ENCODE measurements at places on chromosomes 12 and 14. TPM values are rescaled to one million over a fixed set of nuclear protein-coding genes. Genes with fewer than 3 reads are reported as not detected.

GSC gene
- not detected for total RNA-seq

CAPS2 gene
- 4.4 TPM for total RNA-seq

PIWIL1 gene
- not detected for total RNA-seq

GUCY2C gene
- not detected for total RNA-seq

ADSS1 gene
- 2.4 TPM for total RNA-seq

INHBC gene
- not detected for total RNA-seq

DLGAP5 gene
- 0.82 TPM for total RNA-seq

DNA sequence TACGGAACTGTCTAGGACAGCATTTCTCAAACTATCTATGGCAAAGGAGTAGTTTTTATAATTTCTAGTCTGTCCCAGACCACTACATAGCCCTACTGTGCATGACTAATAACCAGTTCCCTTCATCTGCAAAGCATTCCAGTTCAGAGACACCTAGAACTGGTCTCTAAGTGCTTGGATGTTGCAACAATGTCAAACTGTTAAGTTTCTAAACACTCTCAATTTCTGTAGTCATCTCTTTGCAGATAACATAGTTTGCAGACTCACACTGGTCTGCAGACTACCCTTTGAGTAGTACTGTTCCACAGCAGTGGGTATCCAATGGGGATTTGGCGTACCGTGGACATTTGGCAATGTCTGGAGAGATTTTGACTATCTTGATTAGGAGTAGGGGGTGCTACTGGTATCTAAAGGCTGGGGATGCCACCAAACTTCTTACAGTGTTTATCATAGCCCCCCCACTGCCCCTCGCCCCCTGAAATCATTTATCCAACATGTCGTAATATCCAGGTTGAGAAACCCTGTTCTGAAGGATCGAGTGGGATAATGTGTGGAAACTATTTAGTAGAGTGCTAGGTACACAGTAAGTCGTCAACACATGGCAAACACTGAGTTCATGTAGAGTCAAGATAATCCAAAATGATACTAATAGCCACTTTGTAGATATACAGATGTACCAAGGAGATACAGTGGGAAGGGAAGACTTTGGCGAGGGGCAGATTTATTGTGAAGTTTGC lies 1.7 kb downstream of the C12orf76 start:
- peaks cover 27% of the 10 kb centered on the region for H3K4me1 ChIP-seq
- H3K36me3 ChIP-seq: peaks cover 1% of the 10 kb centered on the region
- H3K27me3 ChIP-seq: no peaks in the 10 kb centered on the region
- H3K4me3 ChIP-seq: no peak overlapping the region
- DNase-seq: no peak

GRCh38 chr12:1564067-1564466 lies 30.3 kb downstream of the FBXL14 start:
- no peaks in the 10 kb centered on the region for H3K27me3 ChIP-seq
- DNase-seq: no peak
- no peak overlapping the region for H3K27ac ChIP-seq

DNA sequence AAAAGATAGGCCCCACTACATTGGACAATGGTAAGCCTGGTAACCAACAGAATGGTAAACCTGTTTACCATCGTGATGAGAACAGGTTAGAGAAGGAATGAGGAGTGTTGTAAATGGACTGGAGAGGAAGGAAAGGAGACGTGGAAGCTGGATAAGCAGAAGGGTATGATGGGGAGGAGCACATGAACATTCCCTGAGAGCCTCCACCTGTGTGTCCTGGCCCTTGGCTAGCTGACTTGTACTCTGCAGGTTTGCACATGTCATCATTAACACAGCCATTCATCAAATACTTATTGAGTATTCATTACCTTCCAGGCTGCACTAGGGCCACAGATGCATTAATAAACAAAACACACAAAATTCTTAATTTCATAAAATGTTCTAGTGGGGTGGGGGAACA lies 4.3 kb upstream of the IL26 start:
- H3K36me3 ChIP-seq: no peaks in the 10 kb centered on the region
- no peak overlapping the region for H3K27ac ChIP-seq
- H3K27me3 ChIP-seq: no peaks in the 10 kb centered on the region
- H3K4me3 ChIP-seq: no peak overlapping the region

DNA sequence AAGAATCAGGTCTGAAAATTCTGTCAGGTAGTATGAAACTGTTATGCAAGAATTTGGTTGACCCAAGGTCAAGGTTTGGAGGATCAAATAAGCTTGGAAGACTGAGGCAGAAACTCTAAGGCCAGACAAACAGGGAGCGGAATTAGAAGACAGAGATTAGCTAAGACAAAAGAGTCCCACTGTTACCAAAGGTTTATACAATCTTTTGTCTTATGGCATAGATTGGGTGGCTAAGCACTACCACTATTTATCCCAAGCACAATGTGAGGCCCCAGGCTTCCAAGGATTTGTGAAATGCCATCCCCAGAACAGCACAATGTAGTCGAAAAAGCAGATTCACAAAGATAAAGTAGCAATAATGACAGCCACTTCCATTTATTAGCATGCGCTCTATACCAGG lies 311.2 kb downstream of the SEC23A start:
- H3K27me3 ChIP-seq: no peaks in the 10 kb centered on the region
- H3K27ac ChIP-seq: no peak overlapping the region
- DNase-seq: no peak

DNA sequence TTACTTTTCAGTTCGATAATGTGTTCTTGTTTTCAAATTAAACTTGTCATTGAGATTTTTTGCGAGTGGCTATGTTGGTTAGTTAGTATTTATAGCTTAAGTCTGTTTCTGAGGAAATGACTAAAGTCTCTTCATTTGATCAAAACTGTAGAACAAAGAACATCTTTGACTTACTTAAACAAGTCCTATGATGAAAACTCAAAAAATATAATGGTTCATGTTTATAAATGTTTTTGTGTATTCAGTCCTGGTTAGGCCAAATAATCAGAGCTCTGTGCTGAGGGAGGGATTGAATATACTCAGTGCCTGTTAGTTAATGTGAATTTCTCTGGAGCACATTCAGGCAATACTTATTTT lies 51.7 kb downstream of the PPFIBP1 start:
- no peak overlapping the region for H3K4me3 ChIP-seq
- DNase-seq: no peak
- H3K27ac ChIP-seq: no peak overlapping the region
- no peaks in the 10 kb centered on the region for H3K4me1 ChIP-seq
- no peaks in the 10 kb centered on the region for H3K36me3 ChIP-seq

- no peak overlapping the region for H3K4me3 ChIP-seq
- no peak overlapping the region for H3K27ac ChIP-seq
- no peak for DNase-seq
- no peaks in the 10 kb centered on the region for H3K36me3 ChIP-seq
- H3K4me1 ChIP-seq: no peaks in the 10 kb centered on the region
Observed at GRCh38 chr12:69430942-69431590, 39.1 kb upstream of the FRS2 start.

GRCh38 chr12:109723311-109723881 lies 9.8 kb downstream of the FAM222A start:
- no peak for DNase-seq
- H3K4me3 ChIP-seq: no peak overlapping the region
- H3K27ac ChIP-seq: no peak overlapping the region

- no peaks in the 10 kb centered on the region for H3K36me3 ChIP-seq
- H3K27ac ChIP-seq: no peak overlapping the region
- DNase-seq: no peak
- H3K4me1 ChIP-seq: no peaks in the 10 kb centered on the region
Observed at GRCh38 chr12:38775457-38775856, 129.9 kb downstream of the CPNE8 start.

GRCh38 chr14:39175445-39176262 lies 600 bp downstream of the PNN start:
- no peak for DNase-seq
- H3K4me1 ChIP-seq: peaks cover 25% of the 10 kb centered on the region
- H3K4me3 ChIP-seq: peak overlapping the region; percentile 94
- H3K27me3 ChIP-seq: no peaks in the 10 kb centered on the region

DNA sequence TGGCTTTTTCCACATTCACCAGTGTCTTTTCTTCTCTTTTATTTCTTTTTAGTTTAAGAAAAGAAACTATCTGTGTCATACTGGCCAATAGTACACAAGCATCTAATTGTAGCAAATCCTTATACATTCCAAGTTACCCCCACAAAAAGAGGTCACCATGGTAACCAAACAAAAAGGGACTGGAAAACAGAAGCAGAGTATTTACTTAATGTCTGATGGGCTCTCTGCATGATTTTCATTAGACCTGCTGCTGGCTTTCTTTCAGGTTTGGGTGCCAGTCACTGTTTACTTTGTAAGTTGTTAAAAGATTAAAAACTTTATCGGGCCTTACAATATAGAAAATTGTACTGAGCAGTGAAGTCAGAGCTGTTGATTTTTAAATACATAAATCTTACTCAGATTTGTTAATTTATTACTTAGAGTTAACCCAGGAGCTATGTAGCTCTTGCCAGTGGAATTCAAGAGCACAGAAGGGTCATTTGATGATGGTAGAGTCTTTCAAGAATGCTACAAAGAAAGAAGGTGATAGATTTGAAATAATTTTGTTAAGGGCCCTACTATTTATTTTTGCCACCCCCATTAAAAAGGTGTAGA lies 123.9 kb downstream of the BRMS1L start:
- no peaks in the 10 kb centered on the region for H3K36me3 ChIP-seq
- no peak for DNase-seq

GRCh38 chr12:64137117-64137516 lies 85.0 kb downstream of the KICS2 start:
- no peak for DNase-seq
- no peak overlapping the region for H3K4me3 ChIP-seq
- H3K27me3 ChIP-seq: no peaks in the 10 kb centered on the region
- no peaks in the 10 kb centered on the region for H3K4me1 ChIP-seq
- no peak overlapping the region for H3K27ac ChIP-seq

DNA sequence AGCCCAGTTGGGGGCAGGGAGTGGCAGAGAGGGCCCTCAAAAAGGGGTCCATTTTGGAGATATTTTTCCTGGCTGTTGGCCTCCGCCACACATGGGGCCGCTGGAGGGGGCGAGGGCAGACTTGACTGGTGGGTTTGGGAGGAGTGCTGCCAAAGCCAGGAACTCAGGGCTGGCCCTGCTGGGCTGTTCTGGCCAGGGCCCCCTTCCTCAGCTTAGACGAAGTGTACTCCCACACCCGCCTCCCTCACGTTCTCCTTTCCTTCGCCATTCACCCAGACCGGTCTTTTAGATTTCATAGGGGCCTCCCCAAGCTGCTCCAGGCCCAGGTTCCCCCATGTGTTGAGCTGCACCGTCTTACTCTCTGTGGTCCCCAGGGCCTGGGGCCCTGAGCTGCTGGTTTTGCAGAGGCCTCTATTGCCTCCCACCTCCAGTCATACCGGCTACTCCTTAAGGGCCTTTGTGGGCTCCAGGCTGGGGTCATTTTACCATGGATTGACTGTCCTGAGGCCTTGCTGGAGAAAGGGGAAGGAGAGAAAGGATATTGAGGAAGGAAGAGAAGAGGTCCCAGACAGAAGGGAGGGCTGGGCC lies 1.3 kb downstream of the KRT7 start:
- DNase-seq: no peak
- H3K27ac ChIP-seq: no peak overlapping the region
- peaks cover 66% of the 10 kb centered on the region for H3K27me3 ChIP-seq
- H3K4me1 ChIP-seq: no peaks in the 10 kb centered on the region
- H3K36me3 ChIP-seq: no peaks in the 10 kb centered on the region
- no peak overlapping the region for H3K4me3 ChIP-seq

All from T-cell (primary cell).